GM12892 (cell line): ENCODE measurements at places on chromosomes 7 and 10.

- no peak for DNase-seq
These were observed 25.2 kb downstream of the VCL start for GRCh38 chr10:74022926-74023629.

- DNase-seq = no peak
These were observed 58.2 kb downstream of the YKT6 start for GRCh38 chr7:44258865-44259546.

- no peak for DNase-seq
These were observed 83.1 kb downstream of the GRK5 start for GRCh38 chr10:119290301-119291048.

DNA sequence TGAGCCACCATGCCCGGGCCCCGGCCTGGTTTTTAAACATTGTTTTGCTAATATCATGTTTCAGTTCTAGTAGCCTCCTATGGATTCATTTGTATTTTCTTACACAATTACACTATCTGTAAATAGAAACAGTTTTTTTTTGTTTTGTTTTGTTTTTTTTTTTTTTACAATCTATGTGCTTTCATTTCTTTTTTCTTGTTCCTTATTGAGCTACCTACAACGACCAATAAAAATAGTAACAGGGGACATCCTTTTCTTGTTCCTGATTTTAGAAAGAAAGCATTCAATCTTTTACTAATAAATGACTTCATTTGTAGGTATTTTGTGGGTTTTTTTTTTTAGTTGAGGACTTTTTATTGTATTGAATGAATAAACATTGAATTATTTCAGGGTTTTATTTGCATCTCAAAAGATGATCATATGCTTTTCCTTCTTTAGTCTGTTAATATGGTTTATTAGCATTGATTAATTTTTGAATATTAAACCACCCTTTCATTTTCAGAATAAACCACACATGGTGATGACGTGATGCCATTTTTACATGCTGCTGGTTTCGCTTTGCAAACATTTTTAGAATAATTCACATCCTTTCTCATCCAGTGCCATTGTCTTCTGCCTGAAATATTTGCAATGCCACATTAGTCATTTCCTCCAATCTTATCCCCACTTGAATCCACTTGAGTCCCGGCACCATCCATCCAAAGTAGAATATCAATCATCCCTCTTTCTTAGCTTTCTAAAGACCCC lies 18.1 kb upstream of the AKR1E2 start:
- no peak for DNase-seq

DNA sequence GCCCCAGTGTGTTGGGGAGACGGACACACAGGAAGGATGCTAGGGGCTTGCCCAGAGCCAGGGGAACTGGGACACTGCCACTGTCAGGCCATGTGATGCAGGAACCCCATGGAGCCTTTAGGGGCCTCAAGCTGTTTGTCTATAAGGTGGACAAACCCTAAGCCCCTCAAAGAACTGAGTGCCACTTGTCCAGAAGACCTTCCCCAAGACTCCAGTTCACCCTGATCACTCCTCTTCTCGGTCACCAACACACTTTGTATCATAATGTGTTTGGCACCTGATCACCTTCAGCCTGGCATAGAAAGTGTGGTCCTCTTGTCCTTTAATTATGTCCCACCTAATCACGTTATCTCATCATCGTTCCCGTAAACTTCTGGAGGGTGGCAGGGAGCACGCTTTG lies 700 bp downstream of the H2BK1 start:
- no peak for DNase-seq

DNA sequence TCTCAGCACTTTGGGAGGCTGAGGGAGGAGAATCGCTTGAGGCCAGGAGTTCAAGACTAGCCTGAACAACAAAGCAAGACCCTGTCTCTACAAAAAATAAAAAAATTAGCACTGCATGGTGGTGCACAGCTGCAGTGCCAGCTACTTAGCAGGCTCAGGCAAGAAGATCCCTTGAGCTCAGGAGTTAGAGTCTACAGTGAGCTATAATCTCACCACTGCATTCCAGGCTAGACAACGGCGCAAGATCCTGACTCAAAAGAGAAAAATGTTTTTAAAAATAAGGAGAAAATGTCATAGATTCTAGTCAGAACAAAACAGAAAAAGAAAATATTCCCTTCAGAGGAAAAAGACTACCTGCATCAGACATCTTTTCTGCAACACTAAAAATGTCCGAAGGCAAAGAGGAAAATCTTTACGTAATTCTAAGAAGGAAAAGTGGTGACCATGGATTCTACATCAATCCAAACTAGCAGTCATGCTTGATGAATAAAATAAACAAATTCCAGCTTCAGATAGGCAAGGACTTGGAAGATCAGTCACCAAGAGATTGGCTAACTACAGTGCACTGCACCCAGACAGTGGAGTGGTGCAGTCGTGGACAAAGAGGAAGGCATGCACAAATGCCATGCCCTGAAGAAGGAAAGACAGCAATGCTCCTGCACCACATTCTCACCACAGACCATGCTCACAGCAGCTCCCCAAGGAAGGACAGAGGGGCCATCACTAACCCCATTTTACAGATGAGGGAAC lies 54.3 kb downstream of the ERCC6 start:
- DNase-seq = no peak

GRCh38 chr7:131218727-131219128 lies 108.9 kb upstream of the MKLN1 start:
- no peak for DNase-seq
